ENCODE measurements at places on chromosomes 3 and 15.

GRCh38 chr15:99315636-99316035 lies 64.4 kb downstream of the LRRC28 start:
- DNase-seq, result no peak

DNA sequence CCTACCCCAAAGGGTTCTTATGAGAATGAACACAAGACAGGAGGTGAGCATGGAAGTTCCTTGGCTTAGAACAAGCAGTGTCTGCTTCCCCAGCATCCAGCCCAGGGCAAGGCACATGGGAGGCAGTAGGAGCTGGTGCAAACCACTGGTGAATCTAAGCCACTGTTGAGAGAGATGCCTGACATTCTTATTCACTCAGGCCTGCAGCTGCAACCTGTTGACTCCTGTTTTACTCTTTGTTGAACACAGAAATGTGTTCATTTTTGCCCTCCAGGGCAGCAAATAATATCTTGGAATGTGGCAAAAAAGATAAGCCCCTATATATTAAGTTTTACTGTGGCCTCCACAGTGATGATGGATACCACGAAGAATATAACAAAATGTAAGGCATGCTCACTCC lies 8.9 kb upstream of the PAK6 start:
- DNase-seq, result no peak

GRCh38 chr3:64399205-64399800 lies 174.0 kb upstream of the PRICKLE2 start:
- DNase-seq, result no peak

DNA sequence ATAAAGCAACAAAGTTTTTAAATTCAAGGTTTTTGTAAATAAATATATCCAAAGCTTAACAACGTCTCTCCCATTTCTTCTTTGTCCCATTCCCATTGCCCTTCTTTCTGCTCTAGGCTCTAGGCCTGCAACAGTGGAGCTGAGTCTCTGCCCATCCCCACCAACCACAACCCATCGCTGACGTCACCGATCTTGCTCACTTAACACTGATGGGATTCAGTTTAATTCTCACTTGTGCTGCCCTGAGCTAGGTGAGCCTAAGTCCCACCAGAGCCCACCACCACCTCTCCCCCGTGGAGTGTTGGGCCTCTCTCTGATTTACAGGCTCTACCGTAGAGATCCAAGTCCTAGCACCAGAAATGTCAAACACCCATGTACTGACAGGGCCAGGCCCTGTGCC lies 61.3 kb upstream of the RAB6B start:
- no peak for DNase-seq

DNA sequence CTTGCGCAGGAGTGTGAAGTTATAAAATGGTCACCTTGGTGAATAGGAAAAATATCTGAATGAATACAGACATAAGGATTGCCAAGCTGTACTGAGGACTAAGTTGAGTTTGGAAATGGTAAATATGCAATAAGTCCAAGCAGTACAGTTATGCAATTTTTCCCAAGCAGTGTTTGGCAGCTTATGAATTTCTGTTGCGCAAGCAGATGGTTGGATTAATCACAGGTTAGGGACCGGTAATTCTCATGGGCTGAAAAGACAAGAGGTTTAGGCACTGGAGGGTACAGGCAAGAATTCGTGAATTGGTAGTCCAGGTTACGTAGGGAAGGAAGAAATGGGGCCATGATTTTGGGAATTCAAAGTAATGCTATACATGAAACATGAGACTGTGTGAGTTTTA lies 210.3 kb downstream of the RAP2B start:
- DNase-seq, result no peak

GRCh38 chr15:44804298-44805046 lies 68.1 kb downstream of the TRIM69 start:
- DNase-seq, result no peak

GRCh38 chr3:31533169-31534064 lies 692 bp downstream of the STT3B start:
- no peak for DNase-seq

DNA sequence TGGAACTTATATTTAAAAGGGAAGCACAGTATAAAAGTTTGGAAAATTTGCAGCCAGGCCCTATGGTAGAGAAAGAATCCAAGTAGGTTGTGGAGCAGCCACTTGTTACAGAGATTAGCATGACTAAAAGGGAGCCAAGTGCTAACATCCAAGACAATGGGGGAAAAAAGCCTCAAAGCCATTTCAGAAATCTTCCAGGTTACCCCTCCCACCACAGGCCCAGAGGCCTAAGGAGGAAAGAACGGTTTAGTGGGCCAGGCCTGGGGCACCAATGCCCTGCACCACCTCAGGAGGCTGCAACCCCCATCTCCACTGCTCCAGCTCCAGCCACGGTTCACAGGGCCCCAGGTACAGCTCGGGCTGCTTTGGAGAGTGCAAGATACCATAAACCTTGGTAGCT lies 69.9 kb downstream of the IGF2BP2 start:
- DNase-seq, result no peak

DNA sequence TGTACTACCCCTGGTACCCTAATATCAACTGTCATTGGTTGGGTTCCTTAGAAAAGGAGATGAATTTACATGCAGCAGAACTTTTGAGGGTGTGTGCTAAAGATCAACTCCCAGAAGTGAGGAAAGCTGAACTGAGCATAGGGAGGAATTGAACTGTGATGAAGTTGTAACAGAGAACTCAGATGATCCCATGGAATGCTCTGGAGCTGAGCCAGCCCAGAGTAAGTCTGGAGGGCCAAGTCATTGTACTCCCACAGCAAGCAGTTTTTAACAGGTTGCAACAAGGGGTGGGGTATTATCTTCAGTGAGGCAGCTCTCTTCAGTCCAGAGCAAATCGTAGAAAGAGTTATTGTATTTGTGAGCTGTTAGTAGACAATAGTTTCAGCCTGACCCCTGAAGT lies 572.3 kb downstream of the PYDC2 start:
- peak; percentile 46 for DNase-seq

GRCh38 chr3:131794766-131795388 lies 239.9 kb downstream of the CPNE4 start:
- peak; percentile 23 for DNase-seq

DNA sequence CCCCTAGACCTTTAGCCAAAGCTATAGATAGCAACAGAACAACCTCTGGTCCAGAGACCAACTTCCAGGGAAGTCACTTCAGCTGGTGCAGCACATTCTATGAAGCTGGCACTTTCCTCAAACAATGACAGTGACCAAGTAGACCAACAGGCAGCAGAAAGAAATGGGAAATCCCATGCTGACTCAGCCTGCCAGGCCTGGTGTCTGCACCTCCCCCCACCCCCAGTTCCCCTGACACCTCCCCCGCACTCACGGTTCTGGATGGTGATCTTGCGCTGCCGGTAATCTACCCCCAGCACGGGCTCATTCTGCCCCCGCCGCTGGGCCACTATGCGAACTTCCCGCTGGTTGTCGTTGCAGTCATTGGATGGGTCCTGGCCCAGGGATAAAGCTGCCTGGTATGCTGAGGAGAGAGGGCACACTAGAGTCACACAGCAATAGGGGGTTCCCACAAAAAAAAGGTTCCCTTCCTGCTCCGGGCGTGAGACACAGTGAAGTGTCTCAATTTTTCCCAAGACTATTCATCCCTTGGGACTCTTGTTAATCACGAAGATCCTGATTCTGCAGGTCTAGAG lies 17.0 kb downstream of the ILDR1 start:
- DNase-seq, result no peak

DNA sequence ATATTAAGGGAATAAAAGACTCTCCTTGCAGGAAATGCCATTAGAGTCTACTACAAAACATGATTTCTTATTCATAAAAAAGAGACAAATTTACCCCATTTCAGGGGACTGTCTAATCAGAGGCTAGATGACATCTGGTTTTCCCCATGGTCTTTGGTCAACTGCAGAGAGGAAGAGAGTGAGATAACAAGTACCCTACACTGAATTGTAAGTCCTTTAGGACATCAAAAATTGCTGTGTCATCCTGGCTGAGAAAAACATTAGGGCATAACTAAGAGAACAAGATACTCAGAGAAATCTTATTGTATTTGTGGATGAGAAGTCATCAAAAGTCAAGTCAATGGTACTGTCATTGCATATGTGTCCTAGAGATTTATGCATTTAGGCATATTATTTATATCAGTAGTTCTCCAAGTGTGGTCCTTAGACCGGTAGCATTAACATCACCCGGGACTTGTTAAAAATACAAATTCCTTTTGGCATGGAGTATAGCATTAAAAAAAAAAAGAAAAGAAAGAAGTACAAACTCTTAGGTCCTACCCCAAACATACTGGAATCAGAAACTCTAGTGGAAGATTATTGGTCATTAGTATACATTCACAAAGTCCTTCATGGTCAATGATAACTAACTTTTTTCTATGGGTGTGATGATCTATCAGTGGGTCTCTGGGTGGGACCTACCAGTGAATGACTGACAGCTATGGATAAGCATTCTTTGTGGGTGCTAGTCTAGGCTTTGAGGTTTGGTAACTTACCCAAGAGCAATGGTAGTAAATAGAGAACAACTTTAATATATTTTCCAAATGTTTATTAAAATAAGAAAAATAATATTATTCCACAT lies 29.0 kb upstream of the TBC1D5 start:
- no peak for DNase-seq

GRCh38 chr3:179672918-179673317 lies 20.1 kb downstream of the USP13 start:
- no peak for DNase-seq

DNA sequence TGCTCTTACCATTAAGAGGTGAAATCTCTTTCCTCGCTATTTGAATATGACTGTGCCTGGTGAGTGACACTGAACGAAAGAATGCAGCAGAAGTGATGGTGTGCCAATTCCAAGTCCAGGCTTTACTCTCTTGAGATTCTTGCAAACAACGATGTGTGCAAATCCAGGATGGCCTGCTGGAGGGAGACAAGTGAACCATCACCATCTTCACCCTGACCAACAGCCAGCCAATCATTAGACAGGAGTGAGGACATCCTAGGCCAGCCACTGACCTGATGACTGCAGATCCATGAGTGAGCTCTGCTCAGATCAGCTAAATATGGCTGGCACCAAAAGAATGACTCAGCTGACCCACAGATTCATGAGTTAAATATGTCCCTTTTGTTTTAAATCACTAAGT lies 878.0 kb downstream of the PDCD6IP start:
- DNase-seq, result peak; percentile 15

DNA sequence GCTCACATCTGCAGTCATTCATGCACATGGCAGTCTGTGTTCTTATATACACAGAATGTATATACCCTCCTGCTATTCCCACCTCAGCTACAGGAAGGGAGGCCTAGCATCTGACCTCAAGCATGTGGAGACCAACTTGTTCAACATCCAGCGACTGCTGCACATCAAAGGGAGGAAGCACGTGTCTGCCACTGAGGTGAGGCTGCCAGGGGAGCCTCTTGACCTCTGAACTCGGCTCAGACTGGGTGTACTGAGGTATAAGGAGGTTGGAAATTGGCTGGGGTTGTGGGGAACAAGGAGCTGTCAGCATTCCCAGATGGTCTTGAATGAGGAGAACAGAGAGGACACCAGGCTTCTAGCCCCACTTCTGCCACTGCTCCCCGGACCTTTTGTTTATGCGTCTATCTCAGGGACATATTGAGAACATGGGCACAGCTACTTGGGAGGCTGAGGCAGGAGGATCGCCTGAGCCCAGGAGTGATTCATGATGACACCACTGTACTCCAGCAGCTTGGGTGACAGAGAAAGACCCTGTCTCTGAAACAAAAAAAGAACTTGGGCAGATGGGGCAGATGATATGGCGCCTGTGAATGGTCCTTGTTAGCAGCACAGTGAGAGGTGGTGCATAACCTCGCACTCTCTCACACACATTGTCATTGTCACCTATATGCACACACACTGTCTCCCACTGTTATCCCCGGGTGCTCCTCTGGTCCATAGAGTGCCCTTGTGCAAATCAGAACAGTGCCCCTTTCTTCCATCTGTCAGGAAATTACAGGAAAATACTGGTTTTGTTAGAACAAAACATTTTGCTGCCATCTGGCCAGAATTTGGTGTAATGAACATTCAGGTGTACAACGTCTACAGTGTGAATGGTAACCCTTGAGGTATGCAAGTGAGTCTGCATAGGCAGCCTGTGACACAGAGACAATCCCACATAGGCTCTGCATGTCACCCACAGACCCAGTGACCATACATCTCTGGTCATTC lies 5.4 kb downstream of the VILL start:
- DNase-seq, result no peak

Measured in epithelial cell of proximal tubule (primary cell).